Hepatocyte (in vitro differentiated cells): ENCODE measurements at places on chromosomes 2 and 18.

- H3K4me3 ChIP-seq = no peak overlapping the region
- H3K27me3 ChIP-seq = no peaks in the 10 kb centered on the region
- peak overlapping the region; percentile 3 for H3K27ac ChIP-seq
- no peak for DNase-seq
These were observed 144.1 kb downstream of the NDUFA10 start for GRCh38 chr2:239881031-239881471.

DNA sequence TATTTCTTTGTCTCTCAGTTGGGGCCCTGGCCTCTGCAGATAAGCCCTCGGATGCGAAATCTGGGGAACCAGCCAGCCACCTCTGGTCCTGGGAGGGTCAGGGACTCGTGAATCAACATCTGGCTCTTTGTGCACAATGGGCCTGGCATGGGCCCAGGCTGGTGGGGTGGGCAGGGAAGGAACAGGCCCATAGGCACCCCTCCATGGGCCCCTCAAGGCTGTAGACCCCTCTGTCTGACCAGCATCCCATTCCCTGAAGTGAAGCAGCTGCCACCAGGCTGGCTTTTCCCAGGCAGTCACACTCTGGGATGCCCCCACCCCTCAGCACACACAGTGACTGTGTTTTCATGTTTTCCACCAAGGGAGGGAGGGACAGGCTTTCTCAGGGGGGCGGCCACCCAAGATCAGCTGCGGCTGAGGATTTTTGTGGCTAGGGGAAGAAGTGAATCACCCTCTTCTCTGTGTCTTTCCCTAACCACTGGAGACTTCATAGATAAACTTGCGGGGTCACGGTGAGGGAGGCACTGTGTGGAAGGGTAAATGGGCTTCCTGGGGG lies 166.0 kb downstream of the AGAP1 start:
- DNase-seq = peak; percentile 21
- H3K4me3 ChIP-seq = no peak overlapping the region
- H3K36me3 ChIP-seq = no peaks in the 10 kb centered on the region

GRCh38 chr2:109381327-109381820 lies 232.4 kb downstream of the SEPTIN10 start:
- H3K36me3 ChIP-seq = no peaks in the 10 kb centered on the region
- no peaks in the 10 kb centered on the region for H3K4me1 ChIP-seq
- H3K4me3 ChIP-seq = no peak overlapping the region
- no peak overlapping the region for H3K27ac ChIP-seq
- DNase-seq = no peak

DNA sequence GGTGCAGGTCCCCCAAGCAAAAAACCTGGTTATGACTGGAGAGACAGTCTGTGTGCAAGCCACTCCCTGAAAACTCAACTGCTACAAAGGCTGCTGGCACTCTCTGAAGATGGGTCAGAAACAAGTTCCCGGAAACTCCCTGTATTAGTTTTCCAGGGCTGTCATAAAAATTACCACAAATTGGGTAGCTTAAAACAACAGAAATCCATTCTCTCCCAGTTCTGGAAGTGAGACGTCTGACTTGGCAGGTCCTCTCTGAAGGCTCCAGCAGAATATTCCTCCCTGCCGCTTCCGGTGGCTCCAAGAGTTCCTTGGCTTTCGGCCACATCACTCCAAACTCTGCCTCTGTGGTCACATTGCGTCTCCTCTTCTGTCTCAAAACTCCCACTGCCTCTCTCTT lies 30.1 kb upstream of the SERPINE2 start:
- H3K4me1 ChIP-seq = no peaks in the 10 kb centered on the region
- H3K36me3 ChIP-seq = no peaks in the 10 kb centered on the region
- H3K27me3 ChIP-seq = no peaks in the 10 kb centered on the region

- no peaks in the 10 kb centered on the region for H3K27me3 ChIP-seq
- H3K36me3 ChIP-seq = no peaks in the 10 kb centered on the region
- no peak overlapping the region for H3K4me3 ChIP-seq
- H3K27ac ChIP-seq = peak overlapping the region; percentile 63
- DNase-seq = peak; percentile 79
- peaks cover 11% of the 10 kb centered on the region for H3K4me1 ChIP-seq
These were observed 109.0 kb upstream of the SLC35G4 start for GRCh38 chr18:11500153-11501122.

- peak within 1 kb of the TSS; percentile 73 for H3K4me3 ChIP-seq
- peaks cover 28% of the 10 kb centered on the region for H3K4me1 ChIP-seq
- DNase-seq = peak; percentile 93
- H3K27me3 ChIP-seq = peaks cover 32% of the 10 kb centered on the region
- no peaks in the 10 kb centered on the region for H3K36me3 ChIP-seq
- H3K27ac ChIP-seq = peak within 1 kb of the TSS; percentile 41
These were observed at the start of gene RPRM for GRCh38 chr2:153478289-153479261. RPRM (minus strand) TSS chr2:153478762; CDS start chr2:153478565, 197 bp downstream.

DNA sequence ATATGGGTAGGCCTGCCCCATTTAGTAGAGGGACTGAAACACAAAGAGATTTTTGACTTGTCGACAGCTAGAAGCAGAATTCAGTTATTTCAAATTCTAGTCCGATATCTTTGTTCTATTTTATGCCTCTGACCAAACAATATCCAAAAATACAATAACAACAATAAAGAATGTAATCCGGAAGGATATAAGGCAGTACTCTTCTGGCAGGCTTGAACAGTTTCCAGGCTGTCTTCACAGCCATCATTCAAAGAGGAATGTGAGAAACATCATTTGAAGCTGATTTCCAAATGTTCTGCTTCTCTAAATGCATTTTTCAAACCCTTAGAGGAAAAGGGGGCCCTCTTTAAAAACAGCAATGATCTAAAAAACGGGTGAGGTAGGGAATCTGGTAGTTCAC lies 36.7 kb upstream of the SPTBN1 start:
- H3K27ac ChIP-seq = no peak overlapping the region
- no peaks in the 10 kb centered on the region for H3K27me3 ChIP-seq
- H3K4me1 ChIP-seq = no peaks in the 10 kb centered on the region

DNA sequence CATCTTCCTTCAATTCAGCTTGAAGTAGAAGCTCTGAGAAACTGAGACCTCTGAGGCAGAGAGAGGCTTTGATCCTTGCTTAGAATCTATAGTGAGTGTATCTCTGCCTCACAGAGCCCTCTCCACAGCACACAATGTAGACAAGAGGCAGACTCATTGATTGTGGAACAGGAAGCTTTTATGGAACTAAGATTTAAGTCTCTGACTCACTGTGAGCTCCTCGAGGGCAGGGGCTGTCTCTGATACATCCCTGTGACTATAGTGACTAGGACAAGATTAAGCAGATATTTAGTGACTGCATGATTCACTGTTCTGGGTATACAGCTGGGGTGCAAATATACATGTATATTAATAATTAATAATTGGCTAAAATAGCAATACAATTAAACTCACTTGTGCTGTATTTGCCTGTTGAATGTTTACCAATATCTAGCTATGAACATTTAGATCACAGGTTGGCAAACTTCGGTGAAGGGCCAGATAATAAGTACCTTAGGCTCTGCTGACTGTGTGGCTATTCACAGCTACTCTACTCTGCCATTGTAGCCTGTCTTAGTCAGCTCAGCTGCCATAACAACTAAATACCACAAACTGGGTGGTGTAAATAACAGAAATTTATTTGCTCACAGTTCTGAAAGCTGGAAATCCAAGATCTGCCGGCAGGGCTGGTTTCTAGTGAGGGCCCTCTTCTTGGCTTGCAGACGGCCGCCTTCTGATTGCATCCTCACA lies 54.4 kb downstream of the ARHGEF4 start:
- H3K27ac ChIP-seq = no peak overlapping the region
- no peak overlapping the region for H3K4me3 ChIP-seq
- no peak for DNase-seq
- H3K36me3 ChIP-seq = no peaks in the 10 kb centered on the region
- H3K27me3 ChIP-seq = no peaks in the 10 kb centered on the region

DNA sequence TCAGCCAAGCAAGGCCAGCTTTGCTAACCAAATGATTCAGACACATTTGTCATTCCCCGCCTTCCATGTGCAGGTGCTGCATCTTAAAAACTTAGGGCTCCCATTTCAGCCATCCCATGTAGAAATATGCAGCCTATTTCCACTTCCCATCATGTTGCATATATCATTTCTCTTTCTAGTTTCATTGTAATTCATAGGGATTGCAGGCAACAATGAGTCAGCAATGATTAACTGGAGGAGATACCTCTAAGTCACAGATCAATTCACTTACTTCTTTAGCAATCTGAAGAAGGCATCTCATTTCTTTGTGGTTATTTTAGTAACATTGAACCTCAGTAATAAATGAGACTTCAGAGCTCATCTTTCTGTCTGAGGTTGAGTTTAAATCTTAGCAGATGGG lies 276.1 kb upstream of the PKDCC start:
- no peak for DNase-seq
- H3K4me3 ChIP-seq = no peak overlapping the region
- H3K27me3 ChIP-seq = no peaks in the 10 kb centered on the region
- H3K27ac ChIP-seq = no peak overlapping the region
- no peaks in the 10 kb centered on the region for H3K4me1 ChIP-seq

- H3K4me3 ChIP-seq = no peak overlapping the region
- H3K27me3 ChIP-seq = no peaks in the 10 kb centered on the region
- H3K27ac ChIP-seq = no peak overlapping the region
- no peak for DNase-seq
These were observed 9.6 kb upstream of the TEX51 start for GRCh38 chr2:126889071-126889470.

- H3K4me1 ChIP-seq = no peaks in the 10 kb centered on the region
- no peaks in the 10 kb centered on the region for H3K36me3 ChIP-seq
- H3K27me3 ChIP-seq = no peaks in the 10 kb centered on the region
- no peak for DNase-seq
These were observed 25.6 kb upstream of the FAM124B start for GRCh38 chr2:224427471-224427870.

- DNase-seq = no peak
- H3K4me1 ChIP-seq = peaks cover 15% of the 10 kb centered on the region
- no peak overlapping the region for H3K27ac ChIP-seq
- no peaks in the 10 kb centered on the region for H3K27me3 ChIP-seq
- no peak overlapping the region for H3K4me3 ChIP-seq
These were observed 6.7 kb downstream of the WDR43 start for GRCh38 chr2:28901202-28901601.

- peak overlapping the region; percentile 18 for H3K27ac ChIP-seq
- no peak for DNase-seq
- no peaks in the 10 kb centered on the region for H3K27me3 ChIP-seq
- H3K36me3 ChIP-seq = no peaks in the 10 kb centered on the region
These were observed 10.1 kb downstream of the ATAD2B start for GRCh38 chr2:23916727-23917405.

GRCh38 chr2:9644603-9645002 lies 13.8 kb upstream of the YWHAQ start:
- H3K27ac ChIP-seq = peak overlapping the region; percentile 53
- H3K4me3 ChIP-seq = no peak overlapping the region
- no peaks in the 10 kb centered on the region for H3K27me3 ChIP-seq
- peaks cover 6% of the 10 kb centered on the region for H3K4me1 ChIP-seq

DNA sequence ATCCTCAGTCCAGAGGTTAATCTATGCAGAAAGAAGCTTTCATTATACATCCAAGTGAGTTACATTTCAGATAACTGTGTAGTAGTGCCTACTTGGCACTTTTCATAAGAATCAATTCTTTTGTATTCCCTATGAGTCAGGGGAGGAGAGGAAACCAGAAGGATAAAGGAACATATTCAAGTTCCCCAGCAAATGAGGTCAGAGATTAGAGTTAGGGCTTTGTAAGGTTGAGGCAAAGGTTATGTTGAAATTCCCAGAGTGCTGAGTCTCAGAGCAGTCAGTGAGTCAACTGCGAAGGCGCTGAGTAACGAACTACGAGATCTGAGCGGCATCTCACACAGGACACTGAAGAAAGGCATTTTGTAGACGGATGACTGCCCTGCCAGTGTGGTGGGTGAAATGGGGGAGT lies 25.1 kb upstream of the ME2 start:
- H3K4me1 ChIP-seq = peaks cover 10% of the 10 kb centered on the region
- H3K4me3 ChIP-seq = no peak overlapping the region
- no peaks in the 10 kb centered on the region for H3K27me3 ChIP-seq
- peak overlapping the region; percentile 87 for H3K27ac ChIP-seq

DNA sequence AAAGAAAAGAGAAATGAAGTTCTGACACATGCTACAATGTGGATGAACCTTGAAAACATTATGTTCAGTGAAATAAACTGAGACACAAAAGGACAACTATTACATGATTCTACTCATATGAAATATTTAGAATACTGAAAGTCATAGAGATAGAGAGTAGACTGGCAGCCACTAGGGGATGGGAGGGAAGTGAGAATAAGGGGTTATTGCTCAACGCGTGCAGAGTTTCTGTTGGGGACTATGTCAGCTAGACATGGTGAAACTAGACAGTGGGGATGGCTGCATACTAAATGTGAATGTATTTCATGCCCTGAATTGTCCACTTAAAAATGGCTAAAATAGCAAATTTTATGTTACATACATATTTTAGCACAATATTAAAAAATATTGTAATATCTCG lies 108.7 kb upstream of the ATL2 start:
- H3K4me1 ChIP-seq = no peaks in the 10 kb centered on the region
- DNase-seq = no peak

- H3K4me1 ChIP-seq = peaks cover 4% of the 10 kb centered on the region
- H3K4me3 ChIP-seq = no peak overlapping the region
- H3K27me3 ChIP-seq = no peaks in the 10 kb centered on the region
- no peak overlapping the region for H3K27ac ChIP-seq
- H3K36me3 ChIP-seq = no peaks in the 10 kb centered on the region
These were observed 11.3 kb downstream of the TMEM247 start for GRCh38 chr2:46490521-46491141.

DNA sequence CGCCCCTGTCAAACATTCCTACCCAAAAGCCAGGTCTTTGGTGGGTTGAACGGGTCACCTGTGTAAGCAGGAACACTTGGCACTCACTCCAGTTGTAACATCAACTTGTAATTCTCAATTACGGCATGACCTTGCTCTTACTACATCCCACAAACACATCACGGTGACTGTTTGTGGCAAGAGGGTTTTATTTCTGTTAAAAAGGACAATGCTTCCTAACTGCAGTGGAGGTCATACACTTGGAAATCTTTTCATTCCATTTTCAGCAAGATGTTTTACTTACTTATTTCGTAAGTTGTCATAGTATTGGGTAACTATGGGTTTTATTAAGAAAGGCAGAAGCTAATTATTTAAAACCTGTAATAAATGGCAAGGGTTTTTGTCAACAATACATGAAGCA lies 126.1 kb downstream of the ZNF516 start:
- no peak for DNase-seq
- peaks cover 2% of the 10 kb centered on the region for H3K4me1 ChIP-seq
- H3K36me3 ChIP-seq = no peaks in the 10 kb centered on the region
- no peak overlapping the region for H3K4me3 ChIP-seq
- no peaks in the 10 kb centered on the region for H3K27me3 ChIP-seq
- H3K27ac ChIP-seq = no peak overlapping the region
